MCF 10A (cell line): ENCODE measurements at places on chromosomes 5 and 9. TPM values are rescaled to one million over a fixed set of nuclear protein-coding genes. Genes with fewer than 3 reads are reported as not detected.

The CCDC187 gene
- total RNA-seq: not detected in 2 replicates

DNA sequence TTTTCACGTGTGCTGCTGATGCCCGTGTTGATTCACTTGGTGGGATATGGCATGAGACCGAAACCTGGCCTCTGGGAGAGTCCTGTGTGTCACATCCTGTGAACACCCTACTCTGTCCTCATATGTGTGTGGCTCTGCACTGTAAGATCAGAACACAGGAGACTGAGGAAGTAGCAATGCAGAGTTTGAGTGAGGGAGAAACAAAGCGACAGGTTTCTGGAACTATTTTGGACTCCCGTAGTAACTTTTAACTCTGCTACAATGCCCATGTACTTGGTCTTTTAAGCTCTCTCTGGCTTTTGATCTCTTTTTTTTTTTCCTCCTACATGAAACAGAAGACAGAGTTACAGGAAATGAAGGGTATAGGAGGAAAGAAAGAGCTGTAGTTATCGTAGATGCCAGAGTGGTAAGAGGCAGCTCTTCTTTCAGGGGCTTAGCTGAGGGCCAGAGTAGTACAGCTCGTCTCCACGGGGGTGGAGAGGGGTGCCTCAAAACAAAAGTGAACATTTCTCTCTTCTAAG, 26.6 kb downstream of the GRAMD2B start:
- no peaks in the 10 kb centered on the region for H3K27me3 ChIP-seq
- peaks cover 62% of the 10 kb centered on the region for H3K4me1 ChIP-seq
- DNase-seq: peak; percentile 92
- H3K4me3 ChIP-seq: peak overlapping the region; percentile 68

GRCh38 chr5:111914966-111915636, 158.1 kb upstream of the NREP start:
- DNase-seq: peak; percentile 3
- H3K36me3 ChIP-seq: no peaks in the 10 kb centered on the region
- no peak overlapping the region for H3K4me3 ChIP-seq
- no peak overlapping the region for H3K27ac ChIP-seq
- H3K4me1 ChIP-seq: no peaks in the 10 kb centered on the region

- H3K27me3 ChIP-seq: no peaks in the 10 kb centered on the region
- no peak for DNase-seq
- H3K4me1 ChIP-seq: peaks cover 17% of the 10 kb centered on the region
Measured at GRCh38 chr9:76516350-76516749, 57.4 kb downstream of the GCNT1 start.

GRCh38 chr9:4084435-4084818, 215.4 kb downstream of the GLIS3 start:
- no peaks in the 10 kb centered on the region for H3K4me1 ChIP-seq
- no peak for DNase-seq
- peaks cover 11% of the 10 kb centered on the region for H3K27me3 ChIP-seq
- no peak overlapping the region for H3K27ac ChIP-seq

DNA sequence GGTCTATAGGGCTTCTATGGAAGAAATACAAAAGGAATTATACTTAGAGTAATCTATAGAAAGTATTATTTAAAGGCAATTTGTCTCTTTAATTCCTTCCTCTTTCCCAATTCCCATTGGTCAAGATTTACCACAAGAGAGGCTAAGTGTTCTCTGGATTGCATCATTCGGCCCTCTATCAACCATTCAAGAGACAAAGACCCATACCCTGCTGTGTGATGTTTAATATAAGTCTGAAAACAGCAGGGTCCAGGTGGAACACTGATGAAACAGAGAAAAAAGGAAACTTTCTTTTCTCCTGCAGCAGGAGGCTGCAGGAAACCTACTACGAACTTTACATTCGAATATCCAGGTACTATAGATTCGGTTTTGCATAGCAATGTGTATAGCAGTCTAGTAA, 323.4 kb downstream of the CHSY3 start:
- H3K27ac ChIP-seq: no peak overlapping the region
- no peak overlapping the region for H3K4me3 ChIP-seq
- H3K36me3 ChIP-seq: no peaks in the 10 kb centered on the region
- no peaks in the 10 kb centered on the region for H3K27me3 ChIP-seq
- DNase-seq: no peak
- H3K4me1 ChIP-seq: peaks cover under 1% of the 10 kb centered on the region

The GRIA1 gene
- not detected in 2 replicates for total RNA-seq

The CD274 gene
- total RNA-seq: 1.9 and 2.6 TPM in 2 replicates

The LCN12 gene
- total RNA-seq: 0.86 and 1.2 TPM in 2 replicates

The HACD4 gene
- total RNA-seq: not detected in 2 replicates

GRCh38 chr5:90294604-90295003, 115.0 kb downstream of the CETN3 start:
- no peak for DNase-seq
- no peak overlapping the region for H3K27ac ChIP-seq
- peaks cover 53% of the 10 kb centered on the region for H3K27me3 ChIP-seq
- no peaks in the 10 kb centered on the region for H3K36me3 ChIP-seq

- no peaks in the 10 kb centered on the region for H3K4me1 ChIP-seq
- DNase-seq: no peak
- H3K27me3 ChIP-seq: no peaks in the 10 kb centered on the region
- no peak overlapping the region for H3K4me3 ChIP-seq
- H3K36me3 ChIP-seq: no peaks in the 10 kb centered on the region
- no peak overlapping the region for H3K27ac ChIP-seq
Measured at GRCh38 chr5:143121135-143121475, 282.4 kb downstream of the NR3C1 start.

DNA sequence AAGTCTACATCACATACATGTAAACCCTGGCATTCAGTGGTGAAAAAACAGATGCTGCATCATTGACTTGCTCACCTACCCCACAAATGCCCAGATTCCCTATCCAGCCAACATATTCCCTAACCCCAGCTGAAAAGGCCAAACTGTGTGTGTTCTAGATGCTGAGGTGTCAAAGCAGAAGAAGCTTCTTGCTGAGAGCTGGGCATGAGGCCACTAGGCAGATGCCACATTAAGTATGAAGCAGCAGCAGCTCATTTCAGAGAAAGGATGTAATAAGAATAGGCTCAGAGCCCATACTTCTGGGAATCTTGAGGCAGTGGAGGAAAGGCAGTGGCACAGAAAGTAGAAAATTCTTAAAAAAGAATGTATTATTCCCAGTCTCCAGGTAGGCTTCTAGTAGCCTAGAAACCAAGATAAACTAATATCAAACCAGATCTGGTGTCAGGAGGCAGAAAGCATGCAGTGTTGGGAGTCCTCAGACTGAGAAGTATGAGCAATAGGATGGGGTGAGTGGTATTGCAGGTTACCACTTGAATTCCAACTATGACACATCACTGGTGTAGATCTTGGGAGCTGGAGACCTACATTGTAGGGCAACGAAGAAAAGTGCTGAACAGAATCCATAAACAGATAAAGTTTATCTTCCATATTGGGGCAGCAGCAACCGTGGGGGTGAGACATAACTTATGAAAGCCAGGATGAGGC, 71.9 kb upstream of the GRHPR start:
- no peak overlapping the region for H3K4me3 ChIP-seq
- no peaks in the 10 kb centered on the region for H3K27me3 ChIP-seq
- peaks cover 21% of the 10 kb centered on the region for H3K36me3 ChIP-seq

DNA sequence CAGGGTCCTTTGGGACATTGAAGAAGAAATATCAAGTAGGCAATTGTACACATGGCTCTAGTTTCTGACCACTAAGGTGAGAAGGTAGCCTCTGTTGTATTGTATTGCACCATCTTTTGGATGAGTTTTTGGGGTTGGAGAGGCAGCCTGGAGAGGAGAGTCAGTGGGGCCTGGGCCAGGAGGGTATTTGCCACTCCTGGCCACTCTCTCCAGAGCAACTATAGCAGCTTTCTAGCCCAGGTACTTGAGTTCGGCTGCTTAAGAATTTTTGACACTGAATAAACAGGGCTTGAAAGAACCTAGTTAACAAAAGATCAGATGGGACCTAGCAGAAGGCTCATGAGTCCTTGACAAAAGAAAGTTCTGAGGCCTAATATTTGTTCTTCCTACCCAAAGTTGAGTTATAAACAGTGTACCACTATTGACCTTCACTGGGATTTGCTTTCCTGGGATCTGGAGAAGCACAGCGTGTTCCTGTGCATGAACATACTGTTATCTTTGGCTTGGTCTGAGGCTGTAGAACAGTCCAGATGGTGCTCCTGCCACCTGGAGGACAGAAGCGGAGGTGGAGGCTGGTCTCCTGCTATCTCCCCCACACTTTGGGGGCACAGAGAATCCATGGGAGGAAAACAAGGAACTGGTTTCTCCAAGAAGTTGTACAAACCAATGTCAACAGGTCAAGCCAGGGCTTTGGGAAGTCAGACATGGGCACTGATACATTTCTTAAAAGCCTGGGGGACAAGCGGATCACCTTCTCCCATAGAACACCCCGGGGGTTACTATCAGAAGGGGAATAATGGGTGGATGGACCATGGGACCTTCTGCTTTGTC, 110.4 kb upstream of the LIFR start:
- no peak overlapping the region for H3K4me3 ChIP-seq
- H3K27me3 ChIP-seq: no peaks in the 10 kb centered on the region
- DNase-seq: peak; percentile 64
- peak overlapping the region; percentile 43 for H3K27ac ChIP-seq
